Activated CD4-positive, alpha-beta T cell treated with anti-CD3 and anti-CD28 coated beads for 36 hours (primary cell): ENCODE measurements at places on chromosomes 3 and 15. TPM values are rescaled to one million over a fixed set of nuclear protein-coding genes. Genes with fewer than 3 reads are reported as not detected.

- peaks cover 5% of the 10 kb centered on the region for H3K4me1 ChIP-seq
- DNase-seq = no peak
- no peak overlapping the region for H3K4me3 ChIP-seq
- H3K27ac ChIP-seq = no peak overlapping the region
- H3K36me3 ChIP-seq = no peaks in the 10 kb centered on the region
- H3K27me3 ChIP-seq = peaks cover 15% of the 10 kb centered on the region
Measured at GRCh38 chr15:44029003-44029402, 166.1 kb downstream of the FRMD5 start.

DNA sequence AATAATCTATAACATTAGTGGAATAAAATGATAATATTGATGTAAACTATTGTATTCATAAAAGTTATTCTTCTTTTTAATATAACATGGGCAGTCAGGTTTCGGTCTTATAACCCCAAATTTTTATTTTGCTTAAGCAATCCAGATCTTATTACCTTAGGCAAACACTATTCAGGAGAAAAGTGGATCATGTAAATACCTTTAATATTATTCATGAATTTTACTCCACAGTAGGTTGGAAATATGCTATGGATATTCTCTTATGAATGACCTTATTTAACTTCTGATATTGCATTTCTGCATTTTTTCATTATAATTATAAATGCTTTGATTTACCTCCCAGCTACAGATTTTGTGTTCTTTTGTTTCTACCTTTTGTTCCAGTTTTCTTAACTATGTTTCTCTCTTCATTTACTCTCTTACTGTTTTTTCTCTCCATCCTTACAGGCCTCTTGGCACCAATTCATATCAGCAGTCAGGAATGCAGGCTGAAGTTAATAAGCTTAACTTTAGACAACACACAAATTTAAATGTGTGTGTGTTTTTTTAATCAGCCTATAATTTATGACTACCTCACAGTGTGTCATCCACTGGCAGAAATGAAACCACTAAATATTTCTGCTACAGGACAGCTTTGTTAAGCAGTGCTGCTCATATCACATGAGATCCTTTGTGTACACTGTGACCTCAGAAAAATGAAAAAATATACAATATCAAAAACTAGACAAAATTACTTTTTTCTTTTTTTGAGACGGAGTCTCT, 111.0 kb downstream of the NSUN3 start:
- no peak overlapping the region for H3K4me3 ChIP-seq
- no peaks in the 10 kb centered on the region for H3K4me1 ChIP-seq
- no peak overlapping the region for H3K27ac ChIP-seq
- no peaks in the 10 kb centered on the region for H3K36me3 ChIP-seq

DNA sequence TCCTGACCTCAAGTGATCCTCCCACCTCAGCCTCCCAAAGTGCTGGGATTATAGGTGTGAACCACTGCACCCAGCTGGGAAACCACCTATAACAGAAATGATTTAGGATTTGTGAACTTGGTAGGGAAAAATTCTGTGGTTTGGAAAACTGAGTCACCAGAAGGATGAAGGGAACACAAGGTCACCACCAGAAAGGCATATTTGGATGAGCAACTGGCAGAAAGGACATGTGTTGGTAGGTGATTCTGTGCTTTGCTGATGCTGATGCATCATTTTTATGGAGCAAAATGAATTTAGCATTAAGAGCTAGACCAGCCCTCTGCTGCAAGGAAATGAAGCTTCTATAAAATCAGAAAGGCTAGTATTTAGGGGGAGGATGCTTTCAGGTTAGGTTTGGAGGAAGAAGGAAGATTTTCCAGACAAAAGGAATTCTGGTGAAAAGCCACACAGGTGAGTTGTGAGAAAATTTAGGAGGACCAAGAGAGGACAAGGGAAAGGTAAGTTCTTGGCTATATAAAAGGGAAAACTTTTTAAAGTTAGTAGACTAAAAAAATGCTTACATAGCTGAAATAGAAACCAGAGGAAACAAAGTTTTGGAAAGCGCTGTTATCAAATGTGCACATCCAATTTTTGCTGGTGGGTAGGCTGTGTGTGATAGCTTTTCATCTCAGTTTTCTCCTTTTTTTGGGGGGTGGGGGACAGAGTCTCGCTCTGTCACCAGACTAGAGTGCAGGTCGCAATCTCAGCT, 3.6 kb downstream of the PXK start:
- H3K27ac ChIP-seq = peak overlapping the region; percentile 69
- peaks cover 30% of the 10 kb centered on the region for H3K4me1 ChIP-seq
- H3K27me3 ChIP-seq = no peaks in the 10 kb centered on the region
- no peak overlapping the region for H3K4me3 ChIP-seq
- H3K36me3 ChIP-seq = peaks cover 22% of the 10 kb centered on the region
- DNase-seq = no peak

DNA sequence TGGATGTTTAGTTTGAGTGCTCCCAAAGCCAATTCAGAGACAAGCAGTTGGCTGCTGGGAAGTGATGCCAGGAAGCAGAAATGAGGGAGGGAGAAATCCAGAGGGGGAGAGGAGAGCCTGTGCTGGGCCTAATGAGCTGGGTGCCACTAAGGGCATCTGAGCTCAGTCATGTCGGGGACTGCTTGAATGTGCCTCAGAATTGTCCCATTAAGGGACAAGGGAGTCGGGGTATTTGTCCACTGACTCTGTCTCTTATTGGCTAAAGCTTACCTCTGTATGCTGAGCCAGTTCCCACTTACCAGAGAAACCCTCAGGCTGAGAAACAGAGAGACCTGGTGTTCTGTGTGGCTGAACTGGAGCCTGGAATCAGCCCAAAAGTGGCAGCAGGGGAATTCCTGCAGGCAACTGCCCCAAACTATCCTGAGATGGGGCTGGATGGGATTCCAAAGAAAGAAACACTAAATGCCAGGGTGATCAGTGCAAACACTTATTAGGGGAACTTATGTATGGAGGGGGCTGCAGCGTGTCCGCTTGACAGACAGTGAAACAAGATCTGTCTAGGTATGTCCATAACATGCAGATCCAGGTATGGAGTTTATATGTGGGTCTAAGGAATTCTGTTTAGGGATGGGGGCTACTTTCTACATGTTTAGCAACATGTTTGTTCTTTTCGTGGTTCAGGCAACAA, 48.6 kb downstream of the NR1D2 start:
- no peaks in the 10 kb centered on the region for H3K27me3 ChIP-seq
- no peak overlapping the region for H3K4me3 ChIP-seq
- H3K36me3 ChIP-seq = no peaks in the 10 kb centered on the region
- H3K4me1 ChIP-seq = peaks cover 6% of the 10 kb centered on the region
- no peak overlapping the region for H3K27ac ChIP-seq
- DNase-seq = no peak

GRCh38 chr3:67535006-67535405, 119.4 kb downstream of the SUCLG2 start:
- peaks cover 19% of the 10 kb centered on the region for H3K36me3 ChIP-seq
- no peak overlapping the region for H3K27ac ChIP-seq
- no peaks in the 10 kb centered on the region for H3K27me3 ChIP-seq
- peaks cover 22% of the 10 kb centered on the region for H3K4me1 ChIP-seq
- H3K4me3 ChIP-seq = no peak overlapping the region

Gene CLDN18
- total RNA-seq = not detected

- peaks cover 24% of the 10 kb centered on the region for H3K36me3 ChIP-seq
- H3K27me3 ChIP-seq = no peaks in the 10 kb centered on the region
Measured at GRCh38 chr3:13420831-13421765, 976 bp upstream of the NUP210 start.

- H3K36me3 ChIP-seq = no peaks in the 10 kb centered on the region
- peak overlapping the region; percentile 70 for H3K4me3 ChIP-seq
- DNase-seq = no peak
- H3K27me3 ChIP-seq = peaks cover 10% of the 10 kb centered on the region
- peaks cover 10% of the 10 kb centered on the region for H3K4me1 ChIP-seq
Measured at GRCh38 chr15:31869686-31870307, 160.5 kb upstream of the CHRNA7 start.

Gene CAV3
- not detected for total RNA-seq

DNA sequence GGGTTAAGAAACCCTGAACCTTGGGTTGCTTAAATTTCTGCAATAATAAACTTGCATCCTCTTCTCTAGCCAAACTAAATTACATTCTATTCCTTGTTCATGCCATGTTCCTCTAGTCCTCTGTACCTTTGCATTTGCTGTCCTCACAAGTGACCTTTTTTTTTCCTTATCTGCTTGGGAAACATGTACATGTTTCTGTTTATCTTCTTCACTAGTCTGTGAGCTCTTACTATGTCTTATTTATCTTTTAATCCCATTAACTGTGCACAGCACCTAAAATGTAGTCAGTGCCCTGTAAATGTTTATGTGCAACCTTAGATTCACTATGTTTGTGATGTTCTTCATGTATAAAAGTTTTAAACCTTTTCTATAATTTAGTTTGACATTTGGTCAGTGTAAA, 61.9 kb downstream of the REC114 start:
- H3K27me3 ChIP-seq = peaks cover 2% of the 10 kb centered on the region
- H3K4me3 ChIP-seq = no peak overlapping the region
- H3K36me3 ChIP-seq = no peaks in the 10 kb centered on the region
- no peak overlapping the region for H3K27ac ChIP-seq

- no peaks in the 10 kb centered on the region for H3K27me3 ChIP-seq
- peaks cover 15% of the 10 kb centered on the region for H3K4me1 ChIP-seq
- DNase-seq = peak; percentile 40
- H3K4me3 ChIP-seq = no peak overlapping the region
Measured at GRCh38 chr3:15667484-15667883, 65.9 kb downstream of the BTD start.

Gene PCLAF
- total RNA-seq = 41.4 TPM

DNA sequence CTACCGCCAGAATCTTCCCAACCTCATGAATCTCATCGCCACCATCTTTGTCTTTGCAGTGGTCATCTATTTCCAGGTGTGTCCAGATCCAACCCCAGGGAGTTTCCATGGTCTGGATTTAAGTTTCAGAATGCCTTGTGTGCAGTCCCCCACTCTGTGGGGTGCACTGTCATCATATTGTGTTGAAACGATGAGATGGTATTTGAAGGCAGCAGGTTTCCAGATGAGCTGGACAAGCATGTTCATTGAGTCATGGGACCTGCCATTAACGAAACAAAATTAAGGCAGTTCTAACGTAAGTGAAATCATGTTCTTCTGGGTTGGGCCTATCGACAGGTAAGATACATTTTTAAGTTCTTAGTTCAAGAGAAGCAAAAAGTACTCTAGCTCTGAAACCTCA, 12.7 kb downstream of the SEC61A1 start:
- H3K36me3 ChIP-seq = peaks cover 72% of the 10 kb centered on the region
- no peaks in the 10 kb centered on the region for H3K27me3 ChIP-seq
- DNase-seq = no peak
- H3K4me1 ChIP-seq = no peaks in the 10 kb centered on the region

Gene NMB
- total RNA-seq = 2.7 TPM

- no peak overlapping the region for H3K4me3 ChIP-seq
- DNase-seq = no peak
Measured at GRCh38 chr3:121759541-121760202, 10.1 kb upstream of the GOLGB1 start.

DNA sequence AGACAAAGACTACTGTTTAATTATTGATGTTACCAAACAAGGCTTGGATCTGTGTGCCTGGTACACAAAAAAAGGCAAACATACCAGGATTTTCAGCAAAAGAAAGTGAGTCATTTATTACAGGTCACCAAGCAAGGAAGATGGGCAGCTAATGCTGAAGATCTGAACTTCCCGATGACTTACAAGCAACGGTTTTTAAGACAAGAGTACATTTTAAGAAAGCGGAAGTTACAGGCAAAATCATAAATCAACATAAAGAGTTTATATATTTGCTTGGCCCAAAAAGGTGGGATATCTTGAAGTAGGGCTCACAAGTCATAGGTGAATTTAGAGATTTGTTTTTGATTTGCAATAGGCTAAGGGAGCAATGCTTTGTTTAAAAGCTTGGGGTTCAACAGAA, 125.4 kb upstream of the SPATA16 start:
- no peaks in the 10 kb centered on the region for H3K36me3 ChIP-seq
- H3K4me3 ChIP-seq = no peak overlapping the region
- no peaks in the 10 kb centered on the region for H3K27me3 ChIP-seq
- no peaks in the 10 kb centered on the region for H3K4me1 ChIP-seq
- DNase-seq = no peak

DNA sequence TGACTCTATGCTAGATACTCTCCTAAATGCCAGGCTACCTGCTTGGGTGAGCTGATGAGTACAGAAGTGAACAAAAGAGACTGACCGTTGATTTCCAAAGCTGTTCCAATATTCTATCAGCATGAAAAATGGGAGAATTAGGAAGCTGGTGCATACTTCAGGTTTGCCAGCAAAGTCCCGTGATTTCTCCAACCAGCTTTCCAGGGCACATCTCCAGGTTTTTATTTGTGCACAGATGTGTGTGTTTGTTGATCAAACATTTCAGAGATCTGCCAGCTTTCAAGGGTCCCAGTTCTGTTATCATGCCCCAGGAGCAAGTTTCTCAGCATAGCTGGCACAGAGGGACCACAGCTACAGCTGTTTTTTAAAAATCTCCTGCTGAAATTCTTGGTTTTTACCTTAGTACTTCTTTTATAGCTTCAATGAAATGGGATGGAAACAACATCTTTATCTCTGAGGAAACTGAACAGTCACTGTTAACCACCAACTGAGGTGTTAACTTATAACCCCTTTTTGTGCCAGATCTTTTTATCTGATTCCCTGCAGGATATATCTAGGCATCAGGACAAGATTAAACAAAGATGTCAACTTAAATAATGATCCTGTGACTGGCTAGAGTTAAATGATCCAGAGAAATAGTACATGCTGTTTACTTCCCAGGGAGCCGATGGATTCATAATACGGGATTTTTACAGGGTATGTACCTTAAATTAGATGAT, 380.8 kb downstream of the GRM7 start:
- no peak overlapping the region for H3K27ac ChIP-seq
- no peaks in the 10 kb centered on the region for H3K36me3 ChIP-seq
- peaks cover 2% of the 10 kb centered on the region for H3K27me3 ChIP-seq

DNA sequence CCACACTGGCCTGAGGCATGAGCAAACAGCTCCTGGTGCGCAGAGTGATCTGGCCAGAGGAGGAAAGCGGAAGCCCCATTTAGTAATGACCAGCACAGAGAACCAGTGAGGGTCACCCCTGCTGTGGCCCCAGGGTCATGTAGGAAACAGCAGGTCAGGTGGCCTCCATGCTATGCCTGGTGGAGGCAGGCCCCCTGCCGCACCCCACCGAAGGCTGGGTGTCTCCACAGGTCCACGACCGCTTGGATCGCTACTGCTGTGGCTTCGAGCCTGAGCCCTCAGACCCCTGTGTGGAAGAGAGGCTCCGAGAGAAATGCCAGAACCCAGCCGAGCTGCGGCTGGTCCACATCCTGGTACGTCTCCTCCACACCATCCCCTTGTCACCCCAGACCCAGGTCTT, 52.6 kb downstream of the POMGNT2 start:
- H3K4me3 ChIP-seq = no peak overlapping the region
- DNase-seq = no peak
- H3K27ac ChIP-seq = no peak overlapping the region
- peaks cover 4% of the 10 kb centered on the region for H3K36me3 ChIP-seq
- no peaks in the 10 kb centered on the region for H3K27me3 ChIP-seq
- no peaks in the 10 kb centered on the region for H3K4me1 ChIP-seq

GRCh38 chr3:132225664-132226063, 91.5 kb upstream of the ACP3 start:
- no peaks in the 10 kb centered on the region for H3K4me1 ChIP-seq
- no peaks in the 10 kb centered on the region for H3K36me3 ChIP-seq
- H3K27me3 ChIP-seq = peaks cover 9% of the 10 kb centered on the region

Gene SERPINI2
- total RNA-seq = not detected
